Naive thymus-derived CD4-positive, alpha-beta T cell (primary cell): ENCODE measurements at places on chromosomes 5 and 9.
A peak's percentile ranks its signal among the peaks of the same experiment; 100 is the strongest.

DNA sequence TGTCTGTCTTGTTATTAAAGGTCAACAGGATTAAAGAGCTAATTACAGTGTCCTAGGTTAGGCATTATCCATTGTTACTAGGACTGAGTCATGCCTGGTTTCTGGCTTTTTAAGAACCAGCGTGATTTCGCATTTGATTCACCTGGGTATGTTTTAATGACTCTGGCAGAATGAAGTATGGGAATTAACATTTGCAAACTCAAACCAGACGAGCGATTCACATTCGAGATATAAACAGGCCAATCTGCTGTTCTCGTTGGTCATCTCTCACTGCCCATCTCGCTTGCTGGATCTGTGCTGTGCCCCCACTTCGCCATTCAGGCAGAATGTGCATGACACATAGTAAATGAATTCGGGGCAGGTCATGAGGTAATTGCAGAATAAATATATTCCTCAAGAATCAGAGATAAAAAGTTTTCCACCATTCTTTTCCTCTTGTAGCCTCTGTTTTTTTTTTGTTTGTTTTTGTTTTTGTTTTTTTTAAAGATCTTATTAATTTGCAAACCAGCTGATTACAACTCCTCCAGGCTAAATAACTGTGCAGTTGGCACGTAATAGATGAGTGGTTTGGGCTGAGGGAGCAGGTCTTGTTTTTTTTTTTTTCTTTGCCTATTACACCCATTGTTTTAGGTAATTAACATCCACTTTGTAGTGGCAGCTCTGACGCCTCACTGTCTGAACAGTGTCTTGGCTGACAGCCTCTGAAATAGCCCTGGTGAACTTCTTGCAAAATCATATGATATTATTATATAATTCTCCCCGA is 313.5 kb upstream of the MSX2 start:
- DNase-seq: no peak

GRCh38 chr5:14488709-14489108 is 92.9 kb upstream of the OTULINL start:
- no peak for DNase-seq

DNA sequence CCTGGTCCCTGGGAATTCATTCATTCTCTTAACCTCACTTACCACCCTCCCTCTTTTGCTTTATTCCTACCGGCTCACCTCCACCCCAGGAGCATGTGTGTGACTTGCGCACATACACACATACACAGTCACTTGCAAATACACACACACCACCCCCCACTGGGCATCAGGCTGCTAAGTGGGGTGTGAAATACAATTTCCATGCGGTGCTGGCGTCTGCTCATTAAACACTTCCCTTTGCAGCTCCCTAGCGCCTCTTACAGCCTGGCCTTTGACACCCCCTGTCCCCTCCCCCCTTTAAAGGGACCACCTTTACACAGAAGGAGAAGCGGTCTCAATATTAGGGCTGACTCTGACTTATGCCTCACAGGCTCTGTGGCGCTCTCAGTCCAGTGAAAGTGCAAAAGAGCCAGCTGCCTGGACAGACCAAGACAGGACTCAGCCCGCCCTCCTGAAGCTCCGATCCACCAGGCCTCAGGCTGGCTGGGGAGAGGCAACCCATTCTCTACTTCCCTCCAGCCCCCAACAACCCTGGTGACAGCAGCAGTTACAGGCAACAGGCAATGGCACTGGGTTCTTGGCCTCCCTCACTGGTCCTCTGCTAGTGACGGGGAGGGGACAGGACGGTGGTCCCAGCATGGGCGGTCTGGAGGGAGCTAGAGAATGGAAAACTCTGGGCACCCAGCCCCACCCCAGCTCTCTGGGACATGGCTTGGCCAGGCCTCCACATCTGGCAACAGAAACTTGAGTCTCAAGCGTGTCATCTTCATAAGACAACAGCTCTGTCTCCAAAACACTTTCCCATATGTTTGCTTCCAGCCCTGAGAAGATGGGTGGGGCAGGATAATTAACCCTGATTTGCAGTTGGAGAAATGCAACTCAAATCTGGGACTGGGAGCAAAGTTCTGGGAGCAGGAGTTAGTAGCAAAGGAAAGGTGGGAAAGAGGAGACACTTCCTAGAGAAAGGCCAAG is 12.0 kb downstream of the ENHO start:
- DNase-seq: no peak

- DNase-seq: no peak
These were observed 799.1 kb downstream of the TAF11L14 start for GRCh38 chr5:18433336-18433735.

DNA sequence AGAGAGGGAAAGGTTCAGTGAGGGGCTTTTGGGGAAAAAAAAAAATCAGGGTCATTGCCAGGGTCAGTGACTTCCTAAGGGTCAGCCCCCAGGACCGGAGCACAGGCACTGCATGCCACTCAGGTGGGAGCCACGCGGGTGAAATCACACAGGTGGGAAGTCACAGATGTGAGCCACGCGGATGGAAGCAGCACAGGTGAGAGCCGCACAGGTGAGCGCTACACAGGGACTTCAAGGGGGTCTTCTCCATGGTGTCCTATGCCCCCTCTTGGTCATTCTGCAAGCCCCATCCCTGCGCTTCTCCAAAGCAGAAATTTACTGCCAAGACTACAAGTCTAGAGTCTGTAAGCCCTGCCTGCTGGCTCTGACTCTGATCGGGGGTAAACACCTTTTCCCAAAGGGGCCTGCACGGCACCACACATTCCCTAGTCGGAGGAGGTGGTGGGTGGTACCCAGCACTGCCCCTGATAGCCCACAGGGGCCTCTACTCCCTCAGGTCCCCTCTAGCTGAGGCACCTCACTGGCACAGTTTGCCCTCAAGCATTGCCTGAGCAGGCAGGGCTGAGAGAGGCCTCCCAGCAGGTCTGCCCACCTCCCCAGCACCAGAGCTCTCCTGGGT is 18.3 kb upstream of the OBP2B start:
- DNase-seq: no peak

DNA sequence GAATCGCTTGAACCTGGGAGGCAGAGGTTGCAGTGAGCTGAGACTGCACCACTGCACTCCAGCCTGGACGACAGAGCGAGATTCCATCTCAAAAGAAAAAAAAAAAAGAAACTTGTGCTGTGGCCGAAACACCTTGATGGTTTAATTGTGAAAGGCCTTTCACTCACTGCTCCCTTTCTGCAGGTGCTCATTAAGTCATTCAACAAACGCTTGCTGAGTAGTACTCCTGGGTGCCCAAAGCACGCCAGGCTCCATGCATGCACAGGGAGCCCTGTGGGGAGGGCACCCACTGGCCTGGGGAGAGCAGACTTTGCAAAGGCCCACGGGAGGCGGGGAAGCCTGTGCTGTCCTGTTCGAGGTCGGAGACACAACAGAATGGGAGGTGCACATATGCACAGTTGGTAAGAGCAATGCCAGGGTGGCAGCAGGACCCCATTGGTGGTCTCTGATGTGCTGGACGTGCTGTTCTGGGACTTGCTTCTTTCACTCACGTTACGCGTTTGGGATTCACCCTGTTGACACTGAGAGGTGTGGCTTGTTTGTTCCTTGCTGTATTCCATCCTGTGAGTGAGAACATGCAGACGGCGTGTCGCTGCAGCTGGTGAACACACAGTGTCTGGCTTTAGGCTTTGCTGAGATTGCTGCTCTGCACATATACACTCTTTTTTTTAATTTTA is 3.0 kb upstream of the ENTPD2 start:
- no peak for DNase-seq

DNA sequence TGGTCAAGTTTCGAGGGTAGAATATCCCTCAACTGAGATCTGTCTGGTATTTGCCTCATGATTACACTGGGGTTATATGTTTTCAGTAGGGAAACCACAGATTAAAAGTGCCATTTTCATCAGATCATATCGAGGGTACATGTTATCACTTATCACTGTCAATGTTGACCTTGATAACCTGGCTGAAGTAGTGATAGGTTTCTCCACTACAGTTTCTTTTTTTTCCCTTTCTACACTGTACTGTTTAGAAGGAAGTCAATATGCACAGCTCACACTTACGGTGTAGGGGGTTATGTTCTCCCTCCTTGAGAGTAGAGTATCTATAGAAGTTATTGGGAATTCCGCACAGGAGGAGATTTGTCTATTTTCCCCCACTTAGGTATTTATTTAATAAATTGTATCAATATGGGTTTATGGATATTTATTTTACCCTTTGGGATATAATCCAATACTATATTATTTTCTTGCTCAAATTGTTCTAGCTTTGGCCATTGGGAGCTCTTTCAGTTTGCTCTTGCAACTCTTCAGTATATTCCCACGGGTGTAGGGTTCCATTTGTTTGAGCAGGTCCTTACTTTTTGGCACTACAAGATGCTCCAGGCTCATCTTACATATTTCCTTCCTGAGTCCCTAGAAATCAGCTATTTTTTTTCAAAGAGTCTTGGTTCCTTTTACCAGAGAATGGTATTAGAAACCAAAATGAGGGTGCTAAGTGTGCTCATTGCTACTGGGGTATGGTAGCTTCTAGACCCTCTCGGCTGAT is 444.5 kb downstream of the RAB3C start:
- no peak for DNase-seq

DNA sequence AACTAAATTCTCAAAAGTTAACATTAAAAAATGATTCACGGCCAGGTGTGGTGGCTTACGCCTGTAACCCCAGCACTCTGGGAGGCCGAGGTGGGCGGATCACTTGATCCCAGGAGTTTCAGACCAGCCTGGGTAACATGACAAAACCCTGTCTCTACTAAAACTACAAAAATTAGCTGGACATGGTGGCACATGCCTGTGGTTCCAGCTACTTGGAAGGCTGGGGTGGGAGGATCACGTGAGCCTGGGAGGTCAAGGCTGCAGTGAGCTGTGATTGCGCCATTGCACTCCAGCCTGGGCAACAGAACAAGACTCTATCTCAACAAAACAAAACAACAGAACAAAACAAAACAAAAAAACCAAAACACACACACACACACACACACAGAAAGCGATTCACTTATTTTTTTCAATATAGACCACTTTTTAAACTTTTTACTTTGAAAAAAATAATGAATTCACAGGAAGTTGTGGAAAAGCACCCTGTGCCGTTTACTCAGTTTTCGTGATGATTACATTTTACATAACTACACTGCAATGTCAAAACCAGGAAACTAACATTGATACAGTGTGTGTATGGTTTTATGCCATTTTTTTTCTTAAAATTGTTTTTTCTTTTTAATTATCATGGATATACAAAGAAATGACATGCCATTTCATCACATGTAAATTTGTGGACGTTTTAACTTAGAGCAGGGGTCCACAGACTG is 73.7 kb downstream of the TENT4A start:
- DNase-seq: no peak

GRCh38 chr9:129496473-129497004 is 124.4 kb downstream of the C9orf50 start:
- DNase-seq: peak; percentile 57

GRCh38 chr9:32783168-32783891 is at the start of gene TMEM215:
Gene TMEM215, plus strand, starts transcription at chr9:32783540. Its CDS starts 644 bp downstream, at chr9:32784184.
- DNase-seq: no peak

DNA sequence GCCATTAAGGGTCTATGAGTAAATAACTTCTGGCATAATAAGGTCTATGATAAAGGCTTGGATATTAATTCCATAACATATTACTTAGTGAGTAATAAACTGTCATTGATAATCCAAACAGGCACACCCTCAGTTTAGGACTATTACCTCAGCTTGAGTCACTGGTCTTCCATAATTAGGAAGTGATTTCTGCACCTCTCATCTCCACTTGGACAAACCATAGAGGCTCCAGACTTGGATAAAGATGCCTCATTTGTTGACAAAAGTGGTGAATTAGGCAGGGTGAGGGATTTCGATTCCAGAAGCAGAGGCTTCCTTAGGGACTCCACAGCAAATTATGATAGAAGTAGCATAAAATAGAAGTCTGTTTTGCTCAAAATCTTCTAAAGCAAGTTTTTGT is 127.5 kb upstream of the MTAP start:
- DNase-seq: no peak

- DNase-seq: no peak
These were observed 1016.4 kb upstream of the TYRP1 start for GRCh38 chr9:11676821-11677220.

- DNase-seq: no peak
These were observed 7.6 kb upstream of the GPBP1 start for GRCh38 chr5:57166276-57166675.

GRCh38 chr5:9733486-9733885 is 103.3 kb upstream of the TAS2R1 start:
- DNase-seq: no peak

- DNase-seq: no peak
These were observed 72.5 kb downstream of the AP3B1 start for GRCh38 chr5:78221964-78222451.

GRCh38 chr5:144369006-144369405 is 198.3 kb downstream of the KCTD16 start:
- DNase-seq: no peak

GRCh38 chr9:95261890-95262289 is 55.6 kb downstream of the FANCC start:
- DNase-seq: no peak

DNA sequence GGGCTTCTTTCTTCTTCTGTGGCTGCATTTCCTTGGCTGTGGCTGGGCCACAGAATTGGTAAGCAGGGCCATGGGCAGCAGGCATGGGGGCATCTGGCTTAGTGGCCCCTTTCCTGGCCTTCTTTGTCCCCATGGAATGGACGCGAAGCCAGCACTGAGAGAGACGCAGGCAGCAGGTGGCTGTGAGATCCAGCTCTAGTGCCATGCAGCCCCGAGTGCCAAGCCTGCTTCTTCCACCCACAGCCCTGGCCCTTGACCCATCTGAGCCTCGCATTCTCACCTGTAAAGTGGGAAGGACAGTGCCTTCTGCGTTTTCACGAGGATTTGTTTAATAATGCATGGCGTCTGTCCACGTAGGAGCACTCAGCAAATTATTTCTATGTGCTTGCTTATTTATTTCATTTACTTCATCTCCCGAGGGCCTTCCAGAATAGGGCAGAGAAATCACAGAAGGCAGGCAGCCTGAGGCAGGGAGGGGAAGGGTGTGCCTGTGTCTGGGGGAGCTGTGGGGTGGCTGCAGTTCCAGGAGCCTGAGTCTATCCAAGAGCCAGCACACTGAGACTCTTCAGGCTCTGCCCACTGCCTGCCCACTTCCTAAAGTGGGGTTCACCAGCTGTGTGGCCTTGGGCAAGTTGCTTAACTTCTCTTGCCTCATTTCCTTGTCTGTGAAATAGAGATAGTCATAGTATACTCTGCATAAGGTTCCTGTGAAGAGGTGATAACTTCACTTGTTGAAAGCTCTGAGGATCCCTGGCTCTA is 55.2 kb downstream of the NTNG2 start:
- DNase-seq: no peak

GRCh38 chr5:67027171-67027570 is 169.4 kb downstream of the CD180 start:
- no peak for DNase-seq

DNA sequence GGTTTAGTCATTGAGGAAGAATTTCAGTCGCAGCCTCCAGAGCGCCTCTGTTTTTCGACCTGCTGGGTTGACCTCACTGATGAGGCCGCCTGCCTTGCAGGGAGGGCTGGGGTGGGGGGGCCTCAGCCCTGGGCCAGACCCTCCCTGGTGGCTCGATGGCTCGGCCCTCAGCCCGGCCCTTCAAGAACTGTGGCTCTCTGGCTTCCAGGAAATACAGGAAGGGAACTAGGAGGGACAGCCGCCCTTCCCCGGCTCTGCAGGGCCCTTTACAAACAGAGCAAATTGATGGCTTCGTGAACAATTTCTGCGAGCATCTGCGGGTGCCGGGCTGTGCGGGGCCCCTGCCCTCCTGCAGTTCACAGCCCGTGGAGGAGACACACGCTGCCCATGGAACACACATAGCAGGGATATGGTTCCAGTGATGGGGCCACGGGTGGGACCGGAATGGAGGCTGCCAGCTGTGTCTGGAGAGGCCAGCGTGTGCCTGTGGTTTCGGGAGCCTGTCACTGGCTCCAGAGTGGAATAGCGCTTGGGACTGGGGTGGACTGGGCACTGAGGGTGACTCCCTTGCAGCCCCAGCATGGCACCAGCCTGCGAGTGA is 39.6 kb downstream of the COL5A1 start:
- no peak for DNase-seq
